ENCODE measurements at places on chromosomes 11 and 22.

- DNase-seq, result no peak
Measured at GRCh38 chr22:21940521-21940920, 12.1 kb downstream of the PPM1F start.

DNA sequence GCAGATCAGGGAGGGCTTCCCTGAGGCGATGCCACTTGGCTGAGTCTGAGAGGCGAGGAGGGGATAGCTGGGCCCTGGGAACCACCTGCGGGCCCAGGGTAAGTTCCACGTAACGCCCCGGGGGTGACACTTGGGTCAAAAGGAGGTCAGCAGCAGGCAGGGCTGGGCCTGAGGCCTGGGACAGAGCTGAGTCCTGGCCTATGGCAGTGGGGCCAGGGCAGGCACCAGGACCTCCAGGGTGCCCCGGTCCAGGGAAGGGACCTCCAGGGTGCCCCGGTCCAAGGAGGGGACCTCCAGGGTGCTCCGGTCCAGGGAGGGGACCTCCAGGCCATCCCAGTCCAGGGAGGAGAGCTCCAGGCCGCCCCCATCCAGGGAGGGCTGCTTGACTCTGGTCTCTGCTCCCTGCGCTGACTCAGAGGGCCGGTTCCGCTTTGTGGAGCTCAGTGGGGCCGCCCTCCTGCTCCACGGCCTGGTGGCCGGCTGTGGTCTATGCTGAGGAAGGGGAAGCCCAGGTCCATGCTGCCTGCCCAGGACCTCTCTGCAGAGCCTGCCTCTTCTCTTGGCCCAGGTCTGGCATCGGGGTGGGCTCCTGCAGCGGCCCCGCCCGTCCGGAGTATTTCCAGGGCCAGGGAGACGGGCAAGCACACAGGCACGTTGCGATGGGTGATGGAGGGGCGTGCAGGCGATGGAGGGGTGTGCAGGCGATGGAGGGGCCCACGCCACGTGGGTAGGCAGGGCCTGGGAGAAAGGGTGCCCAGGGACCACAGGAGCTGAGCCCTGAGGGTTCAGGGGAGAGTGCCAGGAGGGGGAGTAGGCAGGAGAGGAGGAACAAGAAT, 19.5 kb upstream of the WNT7B start:
- DNase-seq, result no peak

DNA sequence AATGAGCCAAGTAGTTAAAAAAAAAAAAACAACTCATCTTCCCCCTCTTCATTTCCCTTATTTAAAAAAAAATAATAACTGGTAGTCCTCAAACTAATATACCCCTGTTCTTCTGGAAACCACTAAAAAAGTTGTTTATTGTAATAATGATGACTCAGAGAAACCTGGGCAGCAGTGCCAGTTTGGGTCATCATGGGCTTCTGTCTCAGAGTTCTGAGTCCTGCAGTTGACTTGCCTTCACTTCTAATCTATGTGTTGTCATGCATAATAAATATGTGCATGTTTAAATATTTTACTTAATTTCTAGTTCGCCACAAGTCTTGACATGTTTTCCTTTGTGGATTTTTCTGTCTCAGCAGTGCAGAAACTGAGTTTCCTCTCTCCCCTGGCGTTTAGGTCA, 46.8 kb downstream of the PPP2R1B start:
- no peak for DNase-seq

- DNase-seq, result no peak
Measured at GRCh38 chr11:72724851-72725723, 27.1 kb downstream of the ARAP1 start.

DNA sequence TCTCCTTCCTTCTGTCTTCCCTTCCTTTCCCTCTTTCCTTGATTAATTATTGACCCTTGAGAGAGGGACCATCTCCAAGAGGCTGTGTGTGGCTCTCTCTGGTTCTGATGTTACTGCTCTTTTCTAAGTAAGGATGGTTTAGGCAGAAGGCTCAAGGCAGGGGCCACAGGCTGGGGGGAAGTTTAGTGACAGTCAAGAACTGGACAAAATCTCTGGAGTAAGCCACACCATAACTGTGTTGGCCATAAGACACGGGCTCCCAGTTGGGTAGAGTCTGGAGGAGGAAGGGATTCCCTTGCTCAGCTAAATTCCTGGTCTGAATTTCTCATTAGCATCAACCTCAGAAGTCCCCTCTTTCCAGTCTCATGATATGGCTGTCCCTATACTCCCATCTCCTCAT, 74.7 kb downstream of the BUD13 start:
- no peak for DNase-seq
